ENCODE measurements at places on chromosomes 11 and 22.
A peak's percentile ranks its signal among the peaks of the same experiment; 100 is the strongest.

GRCh38 chr11:72136684-72137262, 1.2 kb downstream of the FOLR3 start:
- no peak for DNase-seq

DNA sequence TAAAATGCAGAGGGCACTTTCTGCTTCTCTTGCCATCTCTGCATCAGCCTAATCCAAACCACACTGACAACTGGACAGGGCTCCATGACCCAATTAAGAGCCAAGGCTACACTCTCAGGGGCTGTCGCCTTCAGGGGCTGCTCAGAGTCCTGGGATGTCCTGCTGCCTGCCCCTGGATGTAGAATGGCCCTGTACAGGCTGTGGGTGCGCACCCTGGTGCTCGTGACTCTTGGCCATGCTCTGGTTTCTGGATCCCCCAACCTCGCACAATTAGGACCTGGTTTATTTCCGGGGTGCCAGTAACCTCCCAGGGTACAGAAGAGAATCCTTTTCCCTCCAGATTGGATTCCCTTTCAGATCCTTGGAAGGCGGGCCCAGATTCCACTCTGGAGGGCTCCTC, 11.3 kb downstream of the IFT27 start:
- no peak for DNase-seq

DNA sequence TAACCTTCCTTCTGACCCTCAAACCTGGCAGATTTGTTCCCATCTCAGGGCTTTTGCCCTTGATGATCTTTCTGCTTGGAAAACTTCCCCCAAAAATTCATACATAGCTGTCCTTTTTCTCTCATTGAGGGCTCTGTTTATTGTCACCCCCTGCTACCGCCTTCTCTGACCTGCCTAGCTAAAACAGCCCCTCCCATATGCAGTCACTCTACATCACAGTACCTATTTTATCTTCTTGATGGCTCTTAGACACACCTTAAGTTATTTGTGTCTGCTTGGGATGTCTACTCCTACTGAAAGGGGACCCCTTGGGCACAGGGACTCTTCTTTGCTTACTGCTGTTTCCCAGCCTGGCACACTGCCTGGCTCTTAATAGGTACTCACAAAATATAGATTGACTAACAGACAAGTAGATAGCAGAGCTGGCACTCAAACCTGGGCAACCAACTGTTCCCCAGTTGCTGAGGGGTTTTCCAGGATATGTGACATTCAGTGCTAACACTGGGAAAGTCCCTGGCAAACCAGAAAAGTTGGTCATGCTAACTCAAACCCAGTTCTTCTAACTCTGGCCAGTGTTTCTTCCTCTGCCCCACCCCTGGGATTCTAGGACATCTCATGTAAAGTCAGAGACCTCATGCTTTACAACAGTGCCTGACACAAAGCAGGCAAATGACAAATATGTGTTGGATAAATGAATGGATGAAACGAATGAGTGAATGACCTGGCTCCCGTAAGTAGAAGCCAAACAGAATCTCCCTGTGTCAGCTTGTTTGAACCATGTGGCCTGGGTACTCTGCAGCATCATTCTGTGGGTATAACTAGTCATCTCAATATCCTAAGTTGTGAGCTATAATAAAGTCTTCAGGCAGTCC, 19.8 kb upstream of the FJX1 start:
- DNase-seq, result peak; percentile 31

- DNase-seq, result no peak
Measured at GRCh38 chr11:130054966-130055365, 14.7 kb upstream of the APLP2 start.

GRCh38 chr22:19641254-19641982, 72.9 kb upstream of the SEPTIN5 start:
- DNase-seq, result no peak

GRCh38 chr11:95346265-95346664, 115.3 kb upstream of the SESN3 start:
- DNase-seq, result no peak

DNA sequence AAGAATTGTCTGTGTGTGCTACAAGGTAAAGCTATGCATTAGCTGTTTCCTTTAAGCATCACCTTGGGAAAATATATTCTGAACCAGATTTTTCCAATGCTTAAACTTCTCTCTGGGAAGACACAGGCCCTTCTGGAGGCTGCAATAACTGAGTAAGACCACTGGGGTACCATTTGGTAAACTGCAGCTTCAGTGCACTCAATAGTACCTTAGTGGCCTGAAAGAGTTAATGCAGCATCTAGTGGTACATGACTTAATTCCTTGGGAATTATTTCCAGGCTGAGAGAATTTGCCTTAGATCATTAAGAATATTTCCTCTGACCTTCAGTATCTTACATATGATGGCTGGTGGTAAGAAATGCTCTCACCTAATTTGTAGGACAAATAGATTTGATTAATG, 727.4 kb downstream of the DLG2 start:
- no peak for DNase-seq

DNA sequence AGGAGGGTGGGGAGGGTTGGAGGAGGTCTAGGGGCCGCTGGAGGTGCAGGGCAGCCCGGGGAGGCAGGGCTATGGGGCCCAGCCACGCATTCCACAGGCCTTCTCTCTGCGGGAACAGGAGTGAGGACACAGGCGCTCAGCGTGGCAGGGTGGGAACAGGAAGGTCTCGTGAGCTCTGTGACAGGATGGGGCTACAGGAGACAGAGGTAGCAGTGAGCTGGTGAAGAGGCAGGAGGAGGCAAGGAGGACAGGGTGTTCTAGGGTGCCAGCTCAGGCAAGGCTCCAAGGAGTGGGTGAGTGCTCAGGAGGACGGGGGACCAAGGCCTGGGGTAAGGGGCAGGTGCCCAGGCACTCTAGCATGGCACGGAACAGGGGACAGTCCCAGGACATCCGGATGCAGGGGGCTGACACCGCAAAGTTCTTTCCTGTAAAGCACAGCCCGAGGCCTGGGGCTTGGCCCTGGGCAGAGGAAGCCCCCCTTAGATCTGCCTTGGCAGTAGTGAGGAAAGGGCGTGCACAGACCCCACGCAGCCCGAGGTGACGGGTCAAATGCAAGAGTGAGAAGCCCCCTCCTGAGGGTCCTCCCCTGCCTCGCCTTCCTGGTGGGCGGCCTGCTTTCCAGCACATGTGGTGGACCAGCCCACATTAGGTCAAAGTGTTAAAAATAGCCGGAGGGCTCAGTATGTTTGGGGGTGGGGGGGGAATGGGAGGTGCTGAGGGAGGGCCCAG, 4.7 kb upstream of the NEAT1 start:
- peak; percentile 20 for DNase-seq

GRCh38 chr22:33577862-33578411, 342.3 kb downstream of the LARGE1 start:
- no peak for DNase-seq

DNA sequence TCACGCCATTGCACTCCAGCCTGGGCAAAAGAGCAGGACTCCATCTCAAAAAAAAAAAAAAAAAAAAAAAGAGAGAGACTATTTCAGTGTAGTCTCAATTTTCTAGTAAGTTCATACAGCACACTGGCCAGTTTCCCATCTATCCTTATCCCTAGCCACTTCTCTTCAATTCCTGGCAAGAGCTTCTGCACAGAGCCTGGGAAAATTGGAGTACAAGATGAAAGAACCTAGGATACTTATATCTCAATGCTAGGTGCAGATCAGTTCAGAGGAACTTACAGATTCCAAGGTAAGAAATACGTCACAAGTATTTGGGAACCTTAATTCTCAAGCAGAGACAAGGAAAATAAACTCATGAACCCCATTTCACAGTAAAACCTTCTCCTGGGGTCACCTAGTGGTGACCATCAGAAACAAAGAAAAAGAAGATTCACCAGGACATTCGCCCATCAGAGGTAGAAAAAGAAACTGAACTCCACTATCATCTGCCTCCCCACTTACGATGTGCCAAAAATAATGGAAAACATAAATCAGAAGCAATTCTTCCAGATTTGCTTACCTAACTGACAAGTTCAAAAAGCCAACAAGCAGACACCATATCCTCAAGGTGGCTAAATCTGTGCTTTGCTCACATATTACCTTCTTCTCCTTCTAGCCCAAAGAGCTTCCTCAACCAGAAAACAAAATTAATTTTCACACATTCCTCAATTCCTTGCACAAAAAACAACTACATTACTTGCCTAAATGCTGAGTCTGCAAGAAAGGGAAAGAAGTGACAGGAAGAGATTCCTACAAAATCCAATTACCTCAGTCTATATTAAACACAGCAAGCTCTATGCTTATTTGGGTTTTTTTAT, 4.9 kb downstream of the DENND5A start:
- DNase-seq, result no peak

- DNase-seq, result no peak
Measured at GRCh38 chr11:12158909-12159308, 48.5 kb downstream of the MICAL2 start.

DNA sequence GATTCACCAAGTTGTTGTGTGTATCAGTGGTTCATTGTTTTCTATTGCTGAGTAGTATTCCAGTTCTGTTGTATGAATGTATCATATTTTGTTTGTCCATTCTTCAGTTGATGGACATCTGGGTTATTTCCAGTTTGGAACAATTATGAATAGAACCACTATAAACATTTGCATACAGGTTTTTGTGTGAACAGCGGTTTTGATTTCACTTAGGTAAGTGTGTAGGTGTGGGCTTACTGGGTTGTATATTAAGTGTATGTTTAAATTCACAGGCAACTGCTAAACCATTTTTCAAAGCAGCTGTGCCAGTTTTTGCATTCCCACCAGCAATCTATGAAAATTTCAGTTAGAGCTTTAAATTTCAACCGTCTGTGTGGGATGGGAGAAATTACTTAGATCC, 217.8 kb downstream of the NELL1 start:
- no peak for DNase-seq

All from GM20000 (cell line).